Activated T-helper 1 cell treated with anti-CD3 and anti-CD28 coated beads, Interleukin-2, amount 50 U/mL, for 16 hours (primary cell): ENCODE measurements at places on chromosomes 5 and 9.

DNA sequence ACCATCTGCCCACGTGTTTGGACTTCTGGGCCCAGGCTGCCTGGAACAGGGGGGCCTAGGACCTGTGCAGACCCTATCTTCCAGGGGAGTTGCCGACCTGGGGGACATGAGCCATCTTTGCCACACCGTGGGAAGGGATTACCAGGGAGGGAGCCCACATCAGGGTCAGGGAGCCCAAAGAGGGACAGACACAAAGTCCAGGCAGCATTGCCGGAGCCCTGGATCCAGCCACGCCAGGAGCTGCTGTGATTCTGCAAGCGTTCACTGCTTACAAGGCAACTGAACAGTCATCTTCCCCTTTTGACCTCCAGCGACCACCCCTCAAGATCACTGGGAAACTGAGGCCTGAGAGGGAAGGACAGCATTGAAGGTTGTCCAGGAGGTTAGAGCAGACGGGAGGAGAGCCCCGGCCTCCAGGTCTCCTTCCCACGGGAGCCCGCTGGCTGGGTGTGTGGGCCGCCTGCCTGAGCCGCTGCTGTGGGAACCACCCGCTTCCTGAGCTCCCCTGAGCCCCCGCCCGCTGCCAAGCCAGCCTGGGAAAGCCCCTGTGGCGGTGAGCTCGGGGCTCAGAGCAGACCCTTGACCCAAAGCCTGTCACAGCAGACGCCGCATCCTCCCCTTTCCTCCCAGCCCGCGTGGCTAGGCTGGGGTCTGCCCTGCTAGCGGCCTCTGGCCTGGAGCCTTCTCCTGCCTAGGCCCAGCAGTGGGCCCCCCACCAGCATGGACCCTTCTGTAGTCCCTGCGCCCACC is 17.1 kb upstream of the NOTCH1 start:
- DNase-seq: no peak

DNA sequence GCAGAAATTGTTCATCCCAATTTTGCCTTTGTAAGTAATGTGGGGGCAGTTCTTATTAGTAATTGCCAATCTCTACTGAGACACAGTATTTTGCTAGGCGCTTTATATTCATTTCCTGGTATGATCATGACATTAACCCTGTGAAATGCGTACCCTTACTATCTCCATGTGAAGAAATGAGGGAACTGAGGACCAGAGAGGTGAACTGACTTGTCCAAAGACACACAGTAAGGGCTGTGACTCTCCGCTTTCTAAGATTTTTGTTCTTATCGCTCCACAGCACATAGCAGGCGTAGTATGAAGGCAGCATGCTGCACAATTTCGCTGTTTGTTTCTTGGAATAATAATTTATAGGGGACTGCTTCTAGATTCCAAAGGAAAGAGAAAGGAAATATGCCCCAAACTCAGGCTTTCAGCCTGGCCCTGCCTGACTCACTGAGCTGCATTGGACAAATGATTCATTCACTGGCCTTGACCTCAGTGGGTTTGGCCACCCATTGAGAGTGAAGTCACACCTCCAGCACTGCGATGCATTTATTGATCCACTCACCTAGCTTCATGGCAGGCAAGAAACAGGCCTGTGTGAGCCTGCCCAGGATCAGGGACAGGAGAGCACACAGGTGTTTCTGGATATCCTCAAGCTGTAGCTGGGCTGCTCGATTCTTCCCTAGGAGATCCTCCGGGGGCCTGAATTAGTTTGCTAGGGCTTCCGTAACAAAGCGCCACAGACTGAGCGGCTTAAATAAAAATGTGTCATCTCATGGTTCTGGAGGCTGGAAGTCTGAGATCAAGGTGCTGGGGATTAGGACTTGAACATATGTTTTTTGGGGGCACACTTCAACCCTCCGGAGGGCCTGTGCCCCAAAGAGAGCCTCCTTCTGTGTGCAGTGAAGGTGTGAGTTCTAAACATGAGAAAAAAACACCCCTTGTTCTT is 7.2 kb upstream of the DUSP1 start:
- no peak for DNase-seq

- no peak for DNase-seq
Observed at GRCh38 chr5:32506201-32506661, 61.7 kb upstream of the ZFR start.

- DNase-seq: no peak
Observed at GRCh38 chr5:127770272-127770671, 67.1 kb downstream of the CCDC192 start.

DNA sequence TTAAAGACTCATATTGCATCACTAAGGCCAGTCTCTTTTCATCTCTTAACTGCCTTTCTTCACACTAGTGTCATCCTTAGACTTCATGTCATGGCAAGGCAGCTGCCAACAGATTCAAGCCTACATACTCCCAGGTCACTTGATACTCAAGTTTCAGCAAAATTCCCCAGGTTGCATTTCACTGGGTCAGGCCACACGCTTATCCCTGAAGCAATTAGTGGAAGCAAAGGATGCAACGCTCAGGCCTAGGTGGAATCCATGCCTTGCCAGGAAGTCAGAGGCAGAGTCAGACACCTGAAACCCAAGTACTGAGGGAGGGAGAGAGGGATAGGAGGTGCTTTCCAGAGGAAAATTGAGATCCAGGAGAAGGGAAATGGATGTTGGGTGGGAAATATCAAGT is 28.9 kb downstream of the YIPF5 start:
- no peak for DNase-seq

GRCh38 chr5:135012033-135012588 is 21.9 kb downstream of the PITX1 start:
- no peak for DNase-seq

GRCh38 chr5:6473284-6473683 is 24.6 kb downstream of the UBE2QL1 start:
- no peak for DNase-seq

DNA sequence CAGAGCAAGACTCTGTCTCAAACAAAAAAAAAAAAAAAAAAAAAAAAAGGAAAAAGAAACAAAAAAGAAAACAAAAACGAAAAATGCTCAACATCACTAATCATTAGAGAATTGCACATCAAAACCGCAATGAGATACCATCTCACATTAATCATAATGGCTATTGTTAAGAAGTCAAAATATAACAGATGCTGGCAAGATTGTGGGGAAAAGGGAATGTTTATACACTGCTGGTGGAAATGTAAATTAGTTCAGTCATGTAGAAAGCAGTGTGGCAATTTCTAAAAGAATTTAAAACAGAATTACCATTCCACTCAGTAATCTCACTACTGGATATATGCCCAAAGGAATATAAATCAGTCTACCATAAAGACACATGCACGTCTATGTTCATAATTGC is 50.4 kb upstream of the PRR16 start:
- DNase-seq: no peak

- DNase-seq: no peak
Observed at GRCh38 chr5:65426656-65427055, 55.1 kb downstream of the ADAMTS6 start.

GRCh38 chr5:122921826-122922225 is 76.4 kb downstream of the SNX24 start:
- DNase-seq: no peak

DNA sequence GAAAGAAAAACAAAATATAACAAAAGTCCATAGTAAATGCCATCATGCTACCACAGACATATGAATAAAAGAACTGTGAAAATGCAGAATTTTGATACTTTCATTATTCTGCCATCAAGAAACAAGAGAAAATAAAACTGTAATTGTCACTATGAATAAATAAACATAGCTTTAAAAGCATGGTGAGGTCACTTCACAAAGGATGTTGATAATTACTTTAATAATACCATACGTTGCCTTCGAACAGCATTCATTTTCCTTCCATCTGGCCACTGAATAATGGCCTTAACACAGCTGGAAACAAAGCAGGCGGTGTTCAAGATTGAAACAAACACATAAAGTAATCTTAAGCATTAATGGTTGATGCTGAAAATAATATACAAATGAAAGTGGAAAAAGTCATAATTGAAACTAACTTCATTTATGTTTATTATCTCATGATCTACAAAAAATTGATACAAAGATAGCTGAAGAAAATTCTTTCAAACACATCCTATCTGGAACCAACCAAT is 102.0 kb downstream of the AGTPBP1 start:
- no peak for DNase-seq

- no peak for DNase-seq
Observed at GRCh38 chr5:93346301-93346700, 234.7 kb downstream of the NR2F1-AS1 start.

DNA sequence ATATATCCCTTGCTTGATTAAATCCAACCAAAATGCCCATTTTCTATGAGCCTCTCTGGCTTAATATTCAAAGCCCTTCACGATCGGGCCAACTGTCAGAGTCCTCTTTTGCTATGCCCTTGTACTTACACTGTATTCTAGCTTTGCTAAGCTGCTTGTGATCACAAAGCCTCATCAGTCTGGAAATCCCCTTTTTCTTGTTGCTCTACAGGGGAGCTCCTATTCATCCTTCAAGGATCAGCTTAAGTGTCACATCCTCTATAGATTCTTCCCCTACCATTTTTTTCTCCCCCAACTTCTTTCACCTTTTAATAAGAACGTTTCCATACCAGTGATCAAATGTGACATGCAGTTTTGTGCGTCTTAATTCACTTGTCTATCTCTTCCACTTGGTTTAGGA is 450.4 kb upstream of the CHD1 start:
- no peak for DNase-seq

GRCh38 chr5:66255714-66256113 is 111.6 kb downstream of the SREK1 start:
- DNase-seq: no peak

DNA sequence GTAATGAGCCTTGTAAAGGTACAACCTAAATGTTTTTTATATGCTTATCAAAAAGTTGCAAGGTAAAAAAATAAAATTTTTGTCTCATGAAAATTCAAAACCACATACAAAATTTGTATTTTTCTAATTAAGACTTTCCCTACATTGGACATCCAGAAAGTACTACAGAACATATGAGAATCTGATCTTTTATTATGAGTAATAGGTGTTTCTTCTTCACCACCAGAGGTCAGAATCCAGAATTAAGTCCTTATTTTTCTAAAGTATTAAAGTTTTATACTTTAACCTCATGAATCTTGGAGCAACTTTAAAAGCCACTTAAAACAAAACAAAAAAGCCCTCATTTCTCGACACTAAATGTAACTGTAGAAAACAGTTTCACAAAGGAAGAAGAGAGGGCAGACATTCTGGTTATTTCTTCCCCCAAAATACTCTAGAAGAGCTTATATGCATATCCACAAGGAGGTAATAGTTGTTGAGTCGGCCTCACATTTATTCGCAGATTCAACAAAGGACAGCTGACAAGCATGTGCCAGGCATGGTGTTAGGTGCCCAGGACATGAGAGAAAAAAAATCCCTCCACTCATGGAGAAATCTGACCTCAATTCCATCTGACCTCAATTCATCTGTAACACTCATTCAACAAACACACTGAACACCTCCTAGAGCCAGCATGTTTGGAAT is 69.3 kb downstream of the MLLT3 start:
- DNase-seq: no peak

DNA sequence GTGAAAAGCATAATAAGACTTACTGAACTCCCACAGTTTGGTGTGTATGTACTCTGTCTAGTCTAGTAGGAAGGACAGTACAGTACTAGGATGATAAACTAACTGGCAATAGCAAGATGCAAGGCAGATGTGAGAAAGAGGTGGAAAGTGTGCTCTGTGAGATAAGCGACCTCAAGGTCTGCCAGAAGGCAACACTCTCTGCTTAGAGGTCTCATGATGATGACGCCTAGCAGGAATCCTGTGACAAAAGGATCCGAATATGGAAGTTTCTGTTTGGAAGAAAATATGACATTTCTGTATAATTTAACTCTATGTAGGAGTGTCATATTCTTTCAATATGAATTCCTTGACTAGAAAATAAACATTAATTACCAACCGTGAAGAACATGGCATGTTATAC is 112.2 kb downstream of the PLPPR1 start:
- DNase-seq: no peak

DNA sequence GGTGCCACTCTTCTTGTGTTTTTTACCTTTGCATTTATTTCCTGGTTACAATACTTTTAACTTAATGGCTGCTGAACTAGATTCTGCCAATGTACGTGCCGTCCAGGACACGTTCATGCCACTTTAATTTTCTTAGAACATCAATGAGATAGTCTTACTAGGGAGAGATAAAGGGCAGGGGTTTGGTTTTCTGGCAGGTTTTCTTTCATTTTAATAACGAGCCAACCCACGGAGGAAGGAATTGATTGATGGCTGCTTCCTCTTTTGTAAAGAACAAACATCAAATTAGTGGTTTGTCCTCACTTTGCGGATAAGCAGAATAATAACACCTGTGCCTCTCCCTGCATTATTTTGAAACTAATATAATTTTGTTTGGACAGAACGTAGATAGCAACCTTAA is 135.7 kb downstream of the DOCK8 start:
- no peak for DNase-seq

DNA sequence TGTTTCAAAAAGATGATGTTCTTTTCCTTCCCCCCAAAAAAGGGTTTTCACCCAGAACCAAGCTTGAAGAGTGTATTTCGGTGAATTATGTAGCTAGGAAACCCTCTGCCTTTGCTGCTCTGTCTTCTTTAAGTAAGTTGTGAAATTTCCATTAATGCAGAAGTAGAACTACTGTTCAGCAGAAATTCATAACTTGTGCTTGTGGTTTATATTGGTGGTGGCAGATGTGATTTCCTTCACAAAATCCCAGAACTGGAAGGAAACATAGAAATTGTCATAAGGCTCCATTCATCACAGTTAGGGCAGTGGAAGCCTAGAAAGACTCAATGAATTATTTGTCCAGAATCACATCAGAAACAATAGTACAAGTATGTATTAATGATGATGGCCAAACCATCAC is 42.1 kb upstream of the DAB2 start:
- no peak for DNase-seq

GRCh38 chr9:20962536-20963225 is 68.8 kb downstream of the HACD4 start:
- no peak for DNase-seq

DNA sequence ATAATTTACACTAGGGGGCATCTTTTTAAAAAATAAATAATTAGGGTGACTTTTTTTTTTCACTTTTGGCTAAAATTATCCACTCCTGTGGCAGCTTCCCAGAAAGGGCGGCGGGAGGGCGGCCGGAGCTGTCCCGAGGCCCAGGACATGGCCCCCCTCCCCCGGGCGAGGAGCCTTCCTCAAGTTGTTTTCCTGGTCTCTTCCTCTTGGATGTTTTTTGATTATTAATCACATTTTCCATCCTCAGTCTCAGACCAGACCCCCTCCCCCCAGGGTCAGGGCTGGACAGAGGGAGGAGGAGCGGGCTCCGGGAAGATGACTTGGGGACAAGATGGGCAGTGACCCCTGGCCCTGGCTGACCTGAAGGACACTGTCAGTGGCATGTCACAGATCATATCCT is 4.7 kb upstream of the CNTFR start:
- no peak for DNase-seq

- DNase-seq: no peak
Observed at GRCh38 chr9:83030391-83031107, 32.4 kb downstream of the RASEF start.
